ENCODE measurements at places on chromosomes 6 and 20. TPM values are rescaled to one million over a fixed set of nuclear protein-coding genes. Genes with fewer than 3 reads are reported as not detected.

- no peak for DNase-seq
- no peak overlapping the region for H3K27ac ChIP-seq
- H3K27me3 ChIP-seq = no peaks in the 10 kb centered on the region
- H3K36me3 ChIP-seq = no peaks in the 10 kb centered on the region
Measured at GRCh38 chr6:113352029-113352801, 504.9 kb upstream of the MARCKS start.

DNA sequence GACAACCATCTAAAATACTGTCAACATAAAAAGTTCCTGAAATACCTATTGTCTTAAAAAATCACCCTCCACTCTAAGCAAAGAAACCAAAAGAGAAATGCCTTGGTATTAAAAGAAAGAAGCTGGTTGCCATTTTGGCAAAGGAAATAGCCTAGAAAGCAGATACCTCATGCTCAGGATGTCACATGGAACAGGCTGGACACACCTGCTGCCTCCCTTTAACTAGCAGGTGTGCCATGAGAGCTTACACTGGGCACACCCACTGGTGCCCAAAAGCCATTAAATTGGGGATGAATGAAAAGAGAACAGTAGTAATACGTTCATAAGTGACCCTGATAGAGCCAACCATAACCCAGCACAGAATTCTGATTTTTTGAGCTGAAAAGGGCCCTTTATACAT, 1.5 kb downstream of the SLC23A2 start:
- DNase-seq = no peak
- H3K4me1 ChIP-seq = peaks cover 17% of the 10 kb centered on the region
- H3K27me3 ChIP-seq = peaks cover 9% of the 10 kb centered on the region
- no peak overlapping the region for H3K27ac ChIP-seq
- no peak overlapping the region for H3K4me3 ChIP-seq

GRCh38 chr6:154487367-154488247, 22.9 kb downstream of the CNKSR3 start:
- H3K27ac ChIP-seq = no peak overlapping the region
- no peaks in the 10 kb centered on the region for H3K27me3 ChIP-seq
- peaks cover 4% of the 10 kb centered on the region for H3K4me1 ChIP-seq
- DNase-seq = no peak
- H3K4me3 ChIP-seq = no peak overlapping the region
- no peaks in the 10 kb centered on the region for H3K36me3 ChIP-seq

GRCh38 chr20:56857950-56858349, 228.8 kb downstream of the TFAP2C start:
- DNase-seq = no peak
- no peak overlapping the region for H3K27ac ChIP-seq
- H3K36me3 ChIP-seq = no peaks in the 10 kb centered on the region
- no peak overlapping the region for H3K4me3 ChIP-seq
- H3K27me3 ChIP-seq = peaks cover 3% of the 10 kb centered on the region

RIMS1 gene
- 0.14 TPM for total RNA-seq

SLC26A8 gene
- total RNA-seq = 0.09 TPM

PTCHD4 gene
- total RNA-seq = 0.09 TPM

Data from thymus (tissue), 14 donors.